ENCODE measurements at places on chromosomes 1 and 21.
A peak's percentile ranks its signal among the peaks of the same experiment; 100 is the strongest.

- DNase-seq = no peak
Observed at GRCh38 chr1:232226197-232226712, 403.7 kb downstream of the SIPA1L2 start.

DNA sequence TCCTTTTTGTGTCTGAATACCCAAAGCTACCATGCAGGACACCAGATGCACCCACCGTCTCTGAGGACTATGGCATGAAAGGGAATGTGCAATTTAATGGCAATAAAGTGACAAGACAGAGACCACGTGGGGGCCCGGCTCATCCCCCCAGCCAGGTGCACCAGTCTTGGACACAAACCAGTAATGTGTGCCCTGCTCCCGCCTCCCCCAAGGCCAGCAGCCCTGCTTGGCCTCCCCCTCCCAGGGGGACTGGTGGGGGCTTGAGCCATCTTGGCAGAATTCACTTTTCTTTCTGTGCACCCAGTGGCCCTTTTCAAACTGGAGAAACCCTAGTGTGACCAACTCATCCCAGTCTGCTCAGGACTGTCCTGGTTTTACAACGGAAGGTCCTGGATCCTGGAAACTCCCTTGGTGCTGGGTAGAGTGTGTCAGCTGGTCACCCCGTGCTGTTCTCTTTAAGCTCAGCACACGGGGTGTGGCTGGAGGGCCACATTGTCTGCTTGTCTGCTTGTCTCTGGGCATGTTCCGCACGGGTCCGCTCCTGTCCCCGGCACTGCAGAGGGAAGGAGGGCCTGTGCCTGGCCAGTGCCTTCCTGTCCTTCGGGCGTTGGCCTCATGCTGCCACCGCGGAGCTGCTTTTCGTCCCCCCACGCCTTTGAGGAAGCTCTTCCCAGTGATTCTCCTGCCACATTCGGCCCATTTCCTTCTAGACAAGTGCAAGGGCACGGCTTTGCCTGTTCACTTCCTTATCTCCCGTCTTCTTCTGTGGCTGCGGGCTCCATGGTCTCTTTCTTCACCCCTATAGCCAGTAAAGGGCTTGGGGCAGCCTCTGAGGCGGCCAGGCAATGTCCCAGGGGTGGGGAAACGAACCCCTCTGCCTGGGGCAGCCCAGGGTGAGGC lies 45.8 kb upstream of the TTC34 start:
- no peak for DNase-seq

DNA sequence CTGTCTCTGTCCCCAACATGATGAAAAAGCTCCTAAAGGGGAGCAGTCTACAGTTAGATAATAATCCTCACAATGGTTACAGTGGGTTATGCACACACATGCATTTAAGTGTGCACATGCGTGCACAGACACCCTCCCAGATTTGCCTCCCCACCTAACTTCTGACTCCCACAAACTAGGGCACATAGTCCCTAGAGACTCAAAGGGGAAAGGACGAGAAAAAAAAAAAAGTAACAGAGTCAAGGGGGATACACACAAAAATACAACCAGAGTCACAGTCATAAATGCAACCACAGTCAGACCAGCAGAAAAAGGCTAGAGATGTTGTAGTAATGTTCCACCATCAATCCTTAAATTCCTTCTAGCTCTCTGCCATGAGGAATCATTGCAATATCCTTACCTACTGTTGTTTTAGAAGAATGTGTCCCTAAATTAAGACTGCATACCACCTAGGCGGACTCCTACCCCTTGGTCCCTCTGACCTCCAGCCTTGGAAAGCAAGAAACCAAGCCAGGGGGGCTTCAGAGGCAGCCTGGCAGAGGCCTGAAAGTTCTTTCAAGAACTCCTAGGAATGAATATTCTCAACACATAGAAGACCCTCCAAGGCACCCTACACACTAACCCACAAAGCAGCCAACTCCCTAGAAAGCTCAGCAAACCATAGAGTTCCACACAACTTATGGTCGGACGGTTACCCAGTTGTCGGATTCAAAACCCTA lies 1.3 kb downstream of the CRTC2 start:
- no peak for DNase-seq

DNA sequence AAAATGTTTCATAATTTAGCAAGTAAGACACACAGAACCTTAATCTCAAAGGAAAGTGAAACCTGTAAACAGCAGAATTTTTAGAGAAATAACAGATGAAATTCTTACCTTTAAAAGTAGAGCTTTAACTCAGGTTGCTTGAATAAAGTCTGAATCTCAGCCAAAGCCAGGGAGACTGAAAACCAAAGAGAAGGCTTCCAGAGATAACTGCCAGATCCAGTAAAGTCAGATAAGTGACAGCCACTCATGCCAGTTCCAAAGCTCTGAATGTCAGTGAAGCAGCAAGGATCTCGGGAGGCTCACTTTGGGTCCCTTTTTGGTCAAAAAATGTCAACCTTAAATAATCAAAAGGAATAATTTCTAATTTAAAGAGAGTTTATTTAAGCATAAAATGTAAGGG lies 199.9 kb upstream of the CHRM3 start:
- no peak for DNase-seq

DNA sequence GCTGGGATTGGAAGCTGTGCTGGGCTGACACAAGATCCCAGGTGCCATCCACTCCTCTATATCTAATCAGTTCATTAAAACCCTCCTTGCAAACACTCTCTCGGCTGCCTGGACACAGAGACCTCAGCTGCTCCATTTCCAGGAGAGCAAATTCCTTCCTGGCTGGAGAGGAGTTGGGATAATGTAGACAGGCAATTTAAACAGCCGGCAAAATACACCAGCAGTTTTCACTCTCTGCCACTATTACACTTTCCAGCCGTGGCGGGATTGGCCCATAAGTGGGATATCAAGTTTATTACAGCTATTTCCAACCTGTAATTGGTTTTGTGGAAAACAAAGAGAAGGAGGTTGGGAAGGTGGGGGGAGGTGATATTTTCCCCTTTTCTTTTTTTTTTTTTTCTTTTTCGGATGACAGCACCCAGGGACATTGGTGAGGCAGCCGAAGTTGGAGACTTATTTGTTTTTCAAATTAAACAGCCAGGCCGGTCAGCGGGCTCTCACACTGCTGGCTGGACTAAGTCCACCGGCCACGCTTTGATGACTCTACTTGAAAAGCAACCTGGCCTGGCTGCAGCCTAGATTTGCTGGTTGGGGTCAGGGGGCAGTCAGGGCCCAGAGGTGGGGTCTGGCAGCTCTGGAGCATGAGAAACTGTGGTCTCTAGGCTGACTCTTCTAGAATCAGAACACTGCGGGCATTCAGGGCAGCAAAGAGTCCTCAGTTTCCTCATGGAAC lies 177.4 kb downstream of the IGSF21 start:
- no peak for DNase-seq

DNA sequence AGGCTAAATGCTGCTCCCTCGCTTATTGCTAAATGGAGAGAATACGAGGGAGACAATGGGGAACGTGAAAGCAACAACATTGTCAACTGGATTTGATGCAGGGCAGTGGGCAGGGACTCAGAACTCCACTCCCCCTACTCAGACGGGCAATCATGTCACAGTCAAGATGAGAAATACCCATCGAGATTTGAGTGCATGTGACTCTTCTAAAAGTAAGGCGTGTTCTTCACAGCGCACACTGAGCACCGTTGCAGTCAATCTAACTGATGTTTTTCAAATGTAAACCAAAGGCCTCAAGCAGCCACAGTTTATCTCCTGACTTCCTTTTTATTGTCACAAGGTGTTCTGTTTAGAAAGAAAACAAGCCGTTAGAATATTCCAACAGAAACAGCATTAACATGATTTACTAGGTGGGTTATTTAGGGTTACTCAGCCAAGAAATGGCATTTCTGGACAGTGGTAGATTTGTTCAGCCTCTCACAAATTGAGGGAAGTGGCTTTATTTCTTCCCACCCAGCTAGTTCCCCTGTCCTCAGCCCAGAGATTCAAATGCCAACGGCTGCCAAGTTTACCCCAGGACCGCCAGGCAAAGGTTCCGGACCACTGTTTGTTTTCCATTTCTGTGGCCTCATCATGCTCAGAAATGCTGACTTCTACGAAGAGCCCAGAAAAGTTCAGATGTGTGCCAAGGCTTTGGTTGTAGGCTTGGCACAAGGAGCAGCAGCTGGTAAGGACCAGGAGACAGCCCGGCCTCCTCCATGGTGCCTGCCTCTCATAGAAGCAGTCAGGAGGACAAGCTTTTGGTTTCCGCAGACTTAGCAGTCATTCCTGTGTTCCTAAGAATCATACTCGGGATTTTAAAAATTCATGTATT lies 171.4 kb downstream of the KIF26B start:
- no peak for DNase-seq

DNA sequence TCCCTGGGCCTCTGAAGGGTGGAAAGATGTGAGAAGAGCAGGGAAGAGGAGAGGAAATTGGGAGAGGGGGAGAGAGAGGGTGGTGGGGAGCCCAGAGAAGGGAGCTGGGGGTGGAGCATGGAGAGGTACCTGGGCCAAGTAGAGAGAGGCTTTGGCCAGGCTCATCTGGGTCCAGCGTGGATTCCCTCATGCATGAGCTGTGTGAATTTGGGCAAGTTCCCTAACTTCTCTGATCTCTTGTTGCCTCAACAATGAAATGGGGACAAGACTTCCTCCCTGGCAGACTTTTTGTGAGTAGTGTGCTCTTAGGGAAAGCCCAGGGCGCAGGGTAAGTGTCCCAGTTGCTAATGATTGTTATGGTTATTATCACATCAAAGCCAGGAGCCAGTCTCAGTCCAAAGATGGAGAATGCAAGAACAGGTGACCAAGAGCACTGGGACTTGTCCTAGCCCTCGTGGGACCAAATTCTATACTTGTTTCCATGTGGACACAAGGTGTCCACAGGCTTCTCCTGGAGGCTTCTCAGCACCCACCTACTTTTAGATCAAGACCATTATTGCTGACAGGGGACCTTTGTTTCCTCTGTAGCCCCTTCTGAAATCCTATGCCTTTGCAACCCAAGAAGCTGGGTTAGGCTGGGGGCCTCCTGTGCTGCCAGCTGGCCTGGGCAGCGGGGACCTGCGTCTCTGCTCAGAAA lies 13.9 kb downstream of the IL6R start:
- no peak for DNase-seq

DNA sequence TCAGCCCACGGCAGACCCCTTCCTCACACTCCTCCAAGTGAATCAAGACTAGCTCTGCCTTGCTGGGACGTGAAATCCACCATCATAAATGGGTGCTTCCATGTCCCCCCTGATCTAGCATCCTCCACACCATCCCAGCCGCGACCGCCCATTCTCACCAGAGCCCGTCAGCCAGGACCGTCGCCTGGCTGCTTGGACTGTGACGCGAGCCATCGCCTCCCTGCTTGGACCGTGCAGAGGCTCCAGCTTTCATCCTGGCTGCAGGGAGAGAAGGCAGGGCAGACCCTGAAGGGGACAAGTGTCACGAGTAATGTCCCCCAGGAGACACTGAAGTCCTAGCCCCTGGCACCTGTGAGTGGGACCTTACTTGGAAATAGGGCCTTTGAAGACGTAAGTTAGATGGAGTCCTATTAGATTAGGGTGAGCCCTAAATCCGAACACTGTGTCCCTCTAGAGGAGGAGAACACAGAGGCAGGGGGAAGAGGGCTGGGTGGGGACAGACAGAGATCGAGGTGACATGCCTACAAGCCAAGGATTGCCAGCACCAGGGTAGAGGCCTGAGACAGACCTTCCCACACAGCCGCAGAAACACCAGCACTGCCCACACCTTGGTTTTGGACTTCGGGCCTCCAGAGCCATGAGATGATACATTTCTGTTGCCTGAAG lies 12.8 kb upstream of the PRKCZ start:
- no peak for DNase-seq

- no peak for DNase-seq
Observed at GRCh38 chr1:168643152-168643551, 66.7 kb downstream of the XCL1 start.

- DNase-seq = no peak
Observed at GRCh38 chr1:4871373-4871772, 217.0 kb downstream of the AJAP1 start.

- DNase-seq = no peak
Observed at GRCh38 chr1:153374071-153374470, 1.4 kb downstream of the S100A12 start.

DNA sequence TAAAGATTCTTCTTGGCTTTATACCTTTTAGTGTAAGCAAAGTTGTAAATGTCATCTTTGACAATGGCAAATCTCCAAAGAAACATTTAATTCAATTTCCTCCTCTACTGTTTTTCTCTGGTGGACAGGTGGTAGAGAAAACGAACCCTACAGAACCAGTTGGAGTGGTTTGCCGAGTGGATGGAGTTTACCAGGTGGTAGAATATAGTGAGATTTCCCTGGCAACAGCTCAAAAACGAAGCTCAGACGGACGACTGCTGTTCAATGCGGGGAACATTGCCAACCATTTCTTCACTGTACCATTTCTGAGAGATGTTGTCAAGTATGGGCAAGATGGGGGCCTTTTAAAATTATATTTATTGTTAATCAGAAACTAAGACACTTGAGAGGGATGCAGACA lies 25.8 kb downstream of the UAP1 start:
- DNase-seq = no peak

DNA sequence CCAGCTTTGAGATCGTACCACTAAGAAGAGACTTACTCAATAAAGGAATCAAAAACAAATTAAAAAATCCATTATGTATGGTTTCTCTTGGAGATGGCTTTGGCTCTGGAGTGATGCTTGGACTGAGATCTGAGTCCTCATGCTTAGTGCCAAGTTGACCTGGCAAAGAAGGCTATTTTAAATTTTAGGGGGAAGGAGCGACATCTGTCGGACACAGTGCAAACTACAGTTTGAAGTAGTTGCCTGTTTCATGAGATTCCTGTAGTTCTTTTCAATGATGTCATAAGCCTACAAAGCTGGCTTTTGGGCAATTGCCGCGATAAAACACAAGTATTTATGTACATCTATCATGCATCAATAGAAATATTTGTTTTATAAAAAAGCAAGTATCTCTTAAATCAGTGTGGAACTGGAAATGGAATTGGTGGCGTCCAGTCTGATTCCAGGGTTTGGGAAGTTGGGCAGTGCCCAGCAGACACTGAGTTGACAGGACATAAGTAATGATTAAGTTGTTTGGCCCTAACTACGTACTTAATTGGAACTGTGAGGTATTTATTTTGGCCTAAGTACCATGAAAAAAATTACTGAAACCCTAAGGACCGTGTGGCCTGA lies 50.0 kb downstream of the TBCE start:
- DNase-seq = peak; percentile 39

DNA sequence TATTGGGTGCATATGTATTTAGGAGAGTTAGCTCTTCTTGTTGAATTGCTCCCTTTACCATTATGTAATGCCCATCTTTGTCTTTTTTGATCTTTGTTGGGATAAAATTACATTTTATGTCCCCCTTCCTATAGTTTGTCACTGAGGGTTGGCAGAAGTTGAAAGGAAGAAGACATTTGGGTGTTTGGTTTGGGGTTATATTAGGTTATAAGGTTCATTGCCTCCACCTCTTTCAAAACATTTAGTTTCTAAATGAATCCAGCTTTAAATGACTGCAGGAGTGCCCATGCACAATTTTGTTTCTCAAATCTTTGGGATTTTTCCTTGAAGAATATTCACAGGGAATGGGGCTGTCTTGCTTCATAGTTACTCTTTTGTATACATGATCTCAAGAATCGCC lies 14.6 kb upstream of the LGALS8 start:
- DNase-seq = no peak

DNA sequence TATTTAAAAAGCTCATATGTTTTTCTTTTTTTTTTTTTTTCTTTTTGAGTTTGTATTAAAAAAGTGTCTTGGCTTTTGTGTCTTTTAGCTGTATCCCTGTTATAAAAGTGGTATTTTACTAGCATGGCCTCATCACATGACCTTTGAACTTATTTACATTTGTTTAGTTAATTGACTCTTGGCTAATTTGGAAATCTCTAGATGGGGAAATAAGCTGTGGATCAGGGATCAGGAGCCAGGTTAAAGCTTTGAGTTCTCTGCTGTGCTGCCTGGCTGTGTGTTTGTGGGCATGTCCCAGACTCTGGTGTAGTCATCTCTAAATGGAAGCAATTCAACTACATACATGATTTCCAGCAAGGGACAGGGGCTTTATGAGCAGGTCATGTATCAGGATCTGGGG lies 56.5 kb downstream of the HHAT start:
- no peak for DNase-seq

Measured in activated CD4-positive, alpha-beta T cell treated with anti-CD3 and anti-CD28 coated beads, Interleukin-2, amount 50 U/mL, for 24 hours (primary cell).